Anterior cingulate cortex (tissue), 58 donors: ENCODE measurements at places on chromosomes 2 and 18.

DNA sequence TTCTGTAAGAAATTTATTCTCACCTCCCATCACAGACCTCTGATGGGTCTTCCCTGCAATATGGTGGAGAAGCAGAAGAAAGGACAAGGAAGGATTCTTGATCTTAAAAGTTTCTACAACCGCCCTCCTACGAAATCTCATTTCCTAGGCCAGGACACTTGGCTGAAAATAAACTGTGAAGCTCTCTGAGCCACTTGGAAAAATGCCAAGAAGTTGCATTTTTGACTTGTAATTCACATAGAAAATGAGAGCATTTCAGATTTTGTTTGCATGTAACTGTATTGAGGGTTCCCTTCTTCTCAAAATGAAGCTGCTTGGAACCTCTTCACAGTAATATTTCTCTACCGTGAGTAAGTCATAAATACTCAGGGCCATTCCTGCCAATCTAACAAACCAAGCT lies 458.3 kb upstream of the SLC14A2 start:
- no peak for DNase-seq

GRCh38 chr18:79389689-79390088 lies 6.0 kb upstream of the NFATC1 start:
- no peak for DNase-seq

- no peak for DNase-seq
These were observed 31.9 kb downstream of the SPAG16 start for GRCh38 chr2:213316001-213316735.

- no peak for DNase-seq
These were observed 7.0 kb downstream of the ZSWIM2 start for GRCh38 chr2:186841940-186842339.

DNA sequence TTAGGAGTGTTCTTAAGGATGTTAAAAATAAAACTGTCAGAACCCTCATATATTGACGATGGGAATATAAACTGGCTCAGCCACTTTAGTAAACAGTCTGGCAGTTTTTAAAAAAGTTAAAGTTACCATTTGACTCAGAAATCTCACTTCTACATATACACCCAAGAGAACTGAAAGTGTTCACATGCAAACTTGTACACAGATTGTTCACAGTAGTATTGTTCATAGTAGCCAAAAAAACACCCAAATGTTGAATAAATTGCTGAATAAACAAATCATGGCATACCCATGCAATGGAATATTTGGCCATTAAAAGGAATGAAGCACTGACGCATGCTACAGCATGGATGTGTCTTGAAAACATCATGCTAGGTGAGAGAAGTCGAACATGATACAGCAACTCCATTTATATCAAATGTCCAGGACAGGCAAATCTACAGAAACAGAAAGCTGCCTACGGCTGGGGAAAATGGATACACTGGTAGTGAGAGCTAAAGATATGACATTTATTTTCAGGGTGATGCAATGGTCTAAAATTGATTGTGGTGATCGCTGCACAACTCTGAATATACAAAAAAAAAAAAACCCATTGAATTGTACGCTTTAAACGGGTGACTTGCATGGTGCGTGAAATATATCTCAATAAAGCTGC lies 10.1 kb downstream of the RPL31 start:
- no peak for DNase-seq

GRCh38 chr2:18662689-18663088 lies 73.3 kb upstream of the NT5C1B start:
- no peak for DNase-seq

DNA sequence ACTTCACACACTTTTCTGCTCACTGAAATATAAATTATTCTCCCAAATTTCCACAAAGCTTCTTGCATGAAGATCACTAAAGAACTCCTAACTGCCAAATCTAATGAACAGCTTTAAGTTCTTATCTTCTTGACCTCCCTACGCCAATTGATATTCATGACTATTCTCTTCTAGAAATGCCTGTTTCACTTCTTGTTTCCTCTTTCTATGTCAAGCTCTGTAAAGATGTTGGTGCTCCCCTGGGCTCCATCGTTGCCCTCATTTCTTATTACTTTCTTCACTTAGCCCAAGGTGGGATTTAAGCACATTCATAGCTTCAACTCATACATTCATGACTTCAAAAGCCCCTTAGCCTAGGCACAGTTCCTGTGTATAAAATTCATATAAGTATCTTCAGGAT lies 9.2 kb upstream of the ANTXR1 start:
- DNase-seq = no peak

- no peak for DNase-seq
These were observed 40.5 kb upstream of the ITPRID2 start for GRCh38 chr2:181850936-181851560.

- DNase-seq = no peak
These were observed 26.7 kb downstream of the LHCGR start for GRCh38 chr2:48728840-48729239.

DNA sequence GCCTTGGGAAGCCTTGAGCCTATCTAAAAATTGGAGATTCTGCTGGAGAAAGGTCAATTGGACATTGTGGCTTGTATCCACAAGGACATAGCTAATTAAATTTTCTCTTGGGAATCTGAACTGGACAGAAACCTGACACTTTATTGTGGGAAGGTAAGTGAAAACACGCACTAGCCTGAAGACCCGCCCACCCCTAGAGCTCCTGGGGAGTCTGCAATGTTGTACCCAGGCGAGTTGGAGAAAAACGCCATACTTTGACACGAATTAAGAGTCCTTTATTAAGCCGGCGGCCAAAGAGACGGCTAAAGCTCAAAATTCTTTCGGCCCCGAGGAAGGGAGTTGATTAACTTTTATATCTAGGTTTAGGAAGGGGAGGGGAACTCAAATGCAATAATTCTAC lies 1.2 kb upstream of the ZNF892 start:
- DNase-seq = no peak
